ENCODE measurements at places on chromosomes 7 and 10. TPM values are rescaled to one million over a fixed set of nuclear protein-coding genes. Genes with fewer than 3 reads are reported as not detected.
A peak's percentile ranks its signal among the peaks of the same experiment; 100 is the strongest.

- peaks cover 41% of the 10 kb centered on the region for H3K4me1 ChIP-seq
- no peak overlapping the region for H3K4me3 ChIP-seq
- peak overlapping the region; percentile 71 for H3K27ac ChIP-seq
- H3K36me3 ChIP-seq, result no peaks in the 10 kb centered on the region
- no peak for DNase-seq
- H3K27me3 ChIP-seq, result no peaks in the 10 kb centered on the region
These were observed 15.2 kb downstream of the HIBADH start for GRCh38 chr7:27647489-27647888.

- H3K27ac ChIP-seq, result no peak overlapping the region
- no peaks in the 10 kb centered on the region for H3K4me1 ChIP-seq
- H3K4me3 ChIP-seq, result no peak overlapping the region
These were observed 16.3 kb upstream of the ABLIM1 start for GRCh38 chr10:114674346-114674745.

- H3K4me1 ChIP-seq, result no peaks in the 10 kb centered on the region
- no peaks in the 10 kb centered on the region for H3K36me3 ChIP-seq
- H3K4me3 ChIP-seq, result no peak overlapping the region
- H3K27ac ChIP-seq, result no peak overlapping the region
- H3K27me3 ChIP-seq, result peaks cover 10% of the 10 kb centered on the region
These were observed 134.0 kb downstream of the GRID1 start for GRCh38 chr10:86232644-86233043.

GRCh38 chr10:43074827-43075611 lies 1.9 kb upstream of the RET start:
- H3K4me1 ChIP-seq, result no peaks in the 10 kb centered on the region
- no peak overlapping the region for H3K4me3 ChIP-seq
- no peak overlapping the region for H3K27ac ChIP-seq
- DNase-seq, result no peak
- H3K36me3 ChIP-seq, result no peaks in the 10 kb centered on the region

- H3K27ac ChIP-seq, result no peak overlapping the region
- H3K36me3 ChIP-seq, result no peaks in the 10 kb centered on the region
- H3K4me3 ChIP-seq, result no peak overlapping the region
- no peaks in the 10 kb centered on the region for H3K27me3 ChIP-seq
These were observed 121.2 kb downstream of the RTKN2 start for GRCh38 chr10:62147425-62147824.

DNA sequence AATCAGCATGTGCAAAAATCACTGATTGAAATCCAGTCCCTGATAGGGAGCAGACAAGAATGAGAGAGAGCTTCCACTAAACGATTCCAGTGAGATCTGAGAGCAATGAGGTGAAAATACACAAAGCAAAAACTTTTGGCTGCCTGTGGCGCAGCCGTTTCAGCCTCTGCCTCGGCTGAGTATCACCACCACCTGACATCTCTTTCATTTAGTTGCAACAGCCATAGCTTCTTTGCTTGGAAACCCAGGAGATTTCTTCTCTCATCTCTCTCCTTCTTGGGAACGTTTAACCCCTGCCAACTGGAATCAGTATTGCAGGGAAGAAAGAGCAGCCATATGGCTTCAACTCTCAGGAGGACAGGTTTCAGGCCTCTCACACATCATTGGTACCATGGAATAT lies 237.3 kb upstream of the AGK start:
- H3K4me1 ChIP-seq, result no peaks in the 10 kb centered on the region
- H3K27me3 ChIP-seq, result no peaks in the 10 kb centered on the region
- no peaks in the 10 kb centered on the region for H3K36me3 ChIP-seq

GRCh38 chr10:80187465-80188409 lies 17.6 kb downstream of the ANXA11 start:
- H3K27me3 ChIP-seq, result no peaks in the 10 kb centered on the region
- peaks cover 53% of the 10 kb centered on the region for H3K36me3 ChIP-seq
- H3K4me3 ChIP-seq, result no peak overlapping the region
- no peak overlapping the region for H3K27ac ChIP-seq

DNA sequence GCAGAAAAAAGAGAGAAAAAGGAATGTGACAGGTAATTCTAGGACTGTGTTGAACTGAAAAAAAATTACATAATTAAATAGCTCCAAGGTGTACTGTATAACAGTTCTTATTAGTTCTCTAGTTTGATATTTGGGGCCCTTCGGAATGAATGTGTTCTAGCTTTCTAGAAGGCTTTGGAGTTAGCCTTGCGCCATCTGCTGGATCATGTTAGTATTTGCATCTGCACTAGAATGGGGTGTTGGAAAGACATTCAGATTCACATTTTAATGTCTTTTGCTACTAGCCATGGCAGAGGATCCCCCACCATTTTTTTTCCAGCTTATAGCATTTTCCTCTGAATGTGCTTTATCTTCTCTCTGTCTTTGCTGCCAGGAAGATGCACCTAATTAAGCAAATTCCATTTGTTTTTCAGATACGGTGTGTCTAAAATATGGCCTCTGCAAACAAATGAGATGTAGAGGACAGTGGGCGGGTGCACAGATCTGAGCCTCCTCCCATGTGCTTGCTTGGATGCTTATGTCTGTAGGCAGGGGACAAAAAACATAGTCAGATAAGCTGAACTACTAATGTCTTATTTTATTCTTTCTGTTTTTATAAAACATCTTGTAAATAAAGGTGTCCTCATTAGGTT lies 238.5 kb downstream of the PHF14 start:
- peak; percentile 71 for DNase-seq
- peaks cover 15% of the 10 kb centered on the region for H3K4me1 ChIP-seq
- H3K27ac ChIP-seq, result no peak overlapping the region
- no peaks in the 10 kb centered on the region for H3K36me3 ChIP-seq
- H3K27me3 ChIP-seq, result no peaks in the 10 kb centered on the region
- H3K4me3 ChIP-seq, result peak overlapping the region; percentile 45

GRCh38 chr7:139867847-139868246 lies 38.8 kb downstream of the TBXAS1 start:
- DNase-seq, result no peak
- no peak overlapping the region for H3K27ac ChIP-seq
- H3K27me3 ChIP-seq, result no peaks in the 10 kb centered on the region
- no peaks in the 10 kb centered on the region for H3K4me1 ChIP-seq
- no peaks in the 10 kb centered on the region for H3K36me3 ChIP-seq

GRCh38 chr7:82241356-82241755 lies 202.2 kb downstream of the CACNA2D1 start:
- H3K4me1 ChIP-seq, result no peaks in the 10 kb centered on the region
- H3K4me3 ChIP-seq, result no peak overlapping the region
- DNase-seq, result no peak
- H3K27ac ChIP-seq, result no peak overlapping the region
- peaks cover 50% of the 10 kb centered on the region for H3K27me3 ChIP-seq
- H3K36me3 ChIP-seq, result no peaks in the 10 kb centered on the region

GRCh38 chr7:36276428-36277248 lies 113.0 kb upstream of the ANLN start:
- H3K36me3 ChIP-seq, result no peaks in the 10 kb centered on the region
- H3K27ac ChIP-seq, result no peak overlapping the region
- peaks cover 47% of the 10 kb centered on the region for H3K4me1 ChIP-seq
- H3K4me3 ChIP-seq, result no peak overlapping the region

NXPH1 gene
- total RNA-seq, result not detected

CALY gene
- total RNA-seq, result not detected

PTPN20 gene
- 3.9 TPM for total RNA-seq

PRRT4 gene
- 0.69 TPM for total RNA-seq

UNCX gene
- not detected for total RNA-seq

ASZ1 gene
- not detected for total RNA-seq

NKX2-3 gene
- total RNA-seq, result 0.07 TPM

KIF11 gene
- 25.5 TPM for total RNA-seq
